ENCODE measurements at places on chromosomes 3 and 15.

DNA sequence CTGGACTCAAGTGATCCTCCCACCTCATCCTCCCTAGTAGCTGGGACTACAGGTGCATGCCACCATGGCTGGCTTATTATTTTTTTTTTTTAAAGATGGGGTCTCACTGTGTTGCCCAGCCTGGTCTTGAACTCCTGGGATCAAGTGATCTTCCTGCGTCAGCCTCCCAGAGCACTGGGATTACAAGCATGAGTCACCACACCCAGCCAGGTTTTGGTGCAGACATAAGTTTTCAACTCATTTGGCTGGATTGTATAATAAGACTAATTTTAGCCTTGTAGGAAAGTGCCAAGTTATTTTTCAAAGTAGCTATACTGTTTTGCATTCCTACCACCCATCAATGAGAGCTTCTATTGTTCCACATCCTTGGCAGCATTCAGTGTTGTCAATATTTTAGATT, 32.1 kb downstream of the BUB1B start:
- DNase-seq = no peak

GRCh38 chr3:109952924-109953323, 615.6 kb upstream of the DPPA4 start:
- no peak for DNase-seq

- DNase-seq = peak; percentile 76
Observed at GRCh38 chr15:80778964-80779657, at the start of gene CEMIP. CEMIP (plus strand) TSS chr15:80779370; CDS start chr15:80873880, 94,510 bp downstream.

DNA sequence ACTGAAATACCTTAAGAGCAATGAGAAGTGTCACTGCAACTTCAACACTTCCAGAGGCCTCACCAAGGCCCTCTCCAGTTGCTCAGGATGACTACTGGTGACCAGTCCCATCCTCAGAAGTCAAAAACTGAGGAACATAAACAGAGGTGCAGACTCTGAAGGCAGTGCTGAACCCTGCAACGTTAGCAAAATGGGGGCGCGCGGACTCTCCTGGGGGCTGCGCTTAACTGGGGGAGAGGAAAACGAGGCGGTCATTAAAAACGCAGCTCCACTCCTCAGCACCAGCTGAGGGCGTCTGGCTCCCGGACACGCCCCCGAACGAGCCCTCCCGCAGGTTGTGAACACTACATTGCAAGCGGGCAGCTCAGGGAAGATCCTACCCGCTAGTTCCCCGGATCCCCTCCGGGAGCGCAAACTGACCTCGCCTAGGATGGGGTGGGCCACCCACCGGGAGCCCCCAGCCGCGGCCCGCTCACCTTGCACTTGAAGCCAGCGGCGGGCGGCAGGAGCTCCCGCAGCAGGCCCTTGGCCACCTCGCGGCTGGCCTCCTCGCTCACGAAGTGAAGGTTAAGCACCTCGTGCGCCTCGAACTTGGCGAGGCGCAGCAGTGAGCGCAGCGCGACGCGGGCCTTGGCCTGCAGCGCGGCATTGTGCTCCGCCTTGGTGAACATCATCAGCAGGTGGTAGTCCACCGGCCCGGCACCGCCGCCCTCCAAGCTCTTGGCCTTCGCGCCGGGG, 711 bp downstream of the XXYLT1 start:
- DNase-seq = peak; percentile 58

- no peak for DNase-seq
Observed at GRCh38 chr3:152284906-152285305, 16.2 kb downstream of the MBNL1 start.

DNA sequence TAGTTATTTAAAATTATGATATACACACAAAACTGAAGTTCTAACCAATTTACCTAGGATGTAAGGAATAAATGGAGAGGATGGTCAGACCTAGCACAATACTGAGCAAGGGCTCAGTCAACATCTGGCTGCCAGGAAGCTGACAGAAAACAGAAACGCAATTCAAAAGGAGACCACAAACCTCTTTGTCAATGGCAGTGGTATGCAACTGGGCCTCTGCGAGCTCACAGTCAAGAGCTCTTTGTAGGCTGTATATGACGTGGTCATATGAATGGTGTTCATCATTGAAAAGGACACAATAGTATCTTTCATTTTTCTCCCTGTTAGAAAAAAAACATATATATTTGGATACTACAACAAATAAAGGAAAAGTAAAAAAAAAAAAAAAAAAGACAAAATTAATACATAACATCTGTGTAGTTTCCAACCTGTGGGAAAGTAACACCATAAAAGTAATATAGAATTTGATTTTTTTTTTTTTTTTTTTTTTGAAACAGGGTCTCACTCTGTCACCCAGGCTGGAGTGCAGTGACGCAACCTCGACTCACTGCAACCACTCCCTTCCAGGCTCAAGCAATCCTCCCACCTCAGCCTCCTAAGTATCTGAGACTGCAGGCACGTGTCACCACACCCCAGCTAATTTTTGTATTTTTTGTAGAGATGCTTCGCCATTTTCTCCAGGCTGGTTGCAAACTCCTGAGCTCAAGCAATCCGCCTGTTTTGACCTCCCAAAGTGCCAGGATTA, 37.9 kb downstream of the UBR1 start:
- DNase-seq = no peak

DNA sequence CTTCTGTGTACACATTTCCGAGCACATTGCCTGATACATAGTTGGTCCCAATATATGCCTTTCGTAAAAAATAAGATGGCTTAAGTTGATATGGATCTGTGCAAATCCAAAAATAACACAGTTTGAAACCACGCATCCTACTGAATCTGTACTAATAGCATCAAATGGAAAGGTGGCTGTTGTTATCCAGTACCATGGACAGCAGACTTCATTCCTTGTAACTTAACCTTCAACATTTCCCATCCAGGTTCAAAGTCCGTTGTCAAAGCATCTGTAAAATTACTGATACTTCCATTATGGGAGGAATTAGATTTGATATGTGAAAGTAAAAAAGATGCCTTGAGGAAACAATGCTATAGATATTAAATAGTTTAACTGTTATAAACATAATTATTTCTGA, 65.5 kb upstream of the C3orf49 start:
- DNase-seq = no peak

DNA sequence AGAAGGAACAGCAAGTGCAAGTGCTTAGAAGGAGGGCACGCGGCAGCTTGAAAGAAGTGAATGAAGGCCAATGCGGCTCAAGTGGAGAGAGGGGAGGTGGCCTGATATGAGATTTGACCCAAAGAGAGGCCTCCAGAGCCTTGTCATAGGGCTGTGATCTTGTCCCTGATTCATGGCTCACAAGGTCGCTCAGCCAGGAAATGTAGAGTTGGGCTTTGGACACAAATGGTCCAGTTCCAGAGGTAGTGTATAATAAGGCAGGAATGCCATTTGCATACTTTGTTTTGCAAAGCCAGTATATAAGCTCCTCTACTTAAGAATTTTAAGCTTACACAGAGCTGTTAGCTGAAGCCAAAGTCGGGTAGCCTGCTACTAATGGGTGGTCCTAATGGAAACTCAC, 33.7 kb downstream of the HGD start:
- DNase-seq = no peak

GRCh38 chr15:85913461-85913860, 118.7 kb upstream of the KLHL25 start:
- peak; percentile 99 for DNase-seq

GRCh38 chr15:40776537-40777141, 6.9 kb downstream of the C15orf62 start:
- no peak for DNase-seq

DNA sequence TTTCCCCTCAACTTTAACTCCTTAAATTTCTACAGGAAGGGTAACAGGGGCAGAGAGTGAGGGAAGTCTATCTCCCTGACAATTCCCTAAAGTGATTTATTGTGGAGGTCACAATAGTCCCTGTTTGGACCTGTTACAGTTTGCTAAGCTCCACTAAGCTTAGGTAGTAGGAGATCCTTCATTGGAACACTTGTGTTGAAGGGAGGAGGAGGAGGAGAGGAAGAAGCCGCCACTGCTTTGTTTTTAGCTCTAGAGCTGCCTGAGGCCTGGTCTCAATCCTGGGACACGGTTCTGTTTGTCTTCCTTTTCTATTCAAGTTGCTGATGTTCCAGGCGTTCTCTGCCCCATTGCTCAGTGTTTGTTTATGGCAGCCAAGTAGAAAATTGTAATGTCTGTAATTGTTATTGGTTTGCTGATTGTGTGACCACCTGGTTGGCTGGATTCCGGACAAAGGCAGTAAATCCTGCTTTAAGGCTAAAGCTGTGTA, 48.4 kb downstream of the HES1 start:
- DNase-seq = no peak

- DNase-seq = no peak
Observed at GRCh38 chr15:100134089-100134583, 207.6 kb downstream of the ADAMTS17 start.

GRCh38 chr15:32970847-32971246, 223.7 kb downstream of the FMN1 start:
- DNase-seq = no peak

- DNase-seq = no peak
Observed at GRCh38 chr15:90808517-90809235, 59.7 kb upstream of the FURIN start.

DNA sequence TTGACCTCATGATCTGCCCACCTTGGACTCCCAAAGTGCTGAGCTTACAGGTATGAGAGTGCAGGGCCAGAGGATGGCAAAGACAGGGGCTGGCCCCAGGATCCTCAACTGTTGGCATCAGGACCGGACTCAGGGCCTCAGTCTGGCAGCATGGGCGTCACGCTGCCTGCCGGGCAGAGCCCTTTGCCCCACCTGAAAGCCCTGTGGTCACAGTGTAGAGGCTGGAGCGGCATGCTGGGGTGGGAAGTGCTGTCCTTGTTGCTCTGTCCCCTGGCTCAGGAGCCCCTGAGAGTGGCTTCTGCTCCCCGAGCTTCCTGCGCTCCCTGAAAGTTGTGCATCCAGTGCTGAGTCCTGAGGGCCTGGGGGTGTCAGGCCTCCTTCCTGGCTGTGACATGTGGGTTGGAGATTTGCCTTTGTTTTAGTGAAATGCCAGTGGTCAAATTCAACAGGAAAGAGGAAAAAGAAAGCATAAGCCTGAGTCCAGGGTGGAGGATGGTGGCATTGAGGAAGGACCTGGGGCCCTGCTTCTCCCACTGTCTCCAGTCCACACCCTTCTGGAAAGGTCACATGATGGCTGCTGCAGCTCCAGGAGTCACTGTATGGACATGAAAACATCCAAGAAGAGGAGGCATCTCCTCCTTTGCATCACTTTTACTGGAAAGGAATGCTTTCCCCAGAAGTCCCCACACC, 147.2 kb downstream of the OR4M2 start:
- no peak for DNase-seq
